Naive thymus-derived CD8-positive, alpha-beta T cell (primary cell): ENCODE measurements at places on chromosomes 13 and 19. TPM values are rescaled to one million over a fixed set of nuclear protein-coding genes. Genes with fewer than 3 reads are reported as not detected.

GRCh38 chr13:23766939-23767338 lies 122.3 kb downstream of the MIPEP start:
- DNase-seq = no peak

DNA sequence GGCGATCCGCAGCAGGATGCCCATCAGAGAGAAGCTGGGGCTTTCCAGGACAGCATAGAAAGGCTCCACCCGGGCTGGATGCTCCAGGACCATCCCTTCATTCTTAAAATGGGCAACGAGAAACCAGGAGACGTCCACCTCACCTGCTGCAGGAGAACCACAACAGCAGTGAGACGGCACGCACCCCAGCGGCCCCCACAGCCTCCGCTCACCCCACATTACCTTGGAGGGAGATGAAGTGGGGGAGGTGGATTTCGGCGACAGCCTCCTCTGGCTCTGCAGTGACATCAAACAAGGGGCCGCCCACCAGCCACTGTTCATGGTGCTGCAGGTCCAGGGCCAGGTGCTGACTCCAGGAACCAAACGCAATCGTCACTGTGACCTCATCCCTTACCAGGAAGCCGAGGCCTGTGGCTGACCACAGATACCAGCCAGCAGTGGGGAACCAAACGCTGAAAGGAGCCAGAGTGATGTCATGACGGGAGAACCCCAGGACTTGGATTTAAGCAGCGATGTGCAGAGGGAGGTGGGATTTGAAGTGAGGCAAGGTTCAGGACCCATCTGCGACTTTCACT lies 25.1 kb downstream of the CARD8 start:
- no peak for DNase-seq

GRCh38 chr13:92187378-92187989 lies 789.1 kb downstream of the GPC5 start:
- peak; percentile 47 for DNase-seq

DNA sequence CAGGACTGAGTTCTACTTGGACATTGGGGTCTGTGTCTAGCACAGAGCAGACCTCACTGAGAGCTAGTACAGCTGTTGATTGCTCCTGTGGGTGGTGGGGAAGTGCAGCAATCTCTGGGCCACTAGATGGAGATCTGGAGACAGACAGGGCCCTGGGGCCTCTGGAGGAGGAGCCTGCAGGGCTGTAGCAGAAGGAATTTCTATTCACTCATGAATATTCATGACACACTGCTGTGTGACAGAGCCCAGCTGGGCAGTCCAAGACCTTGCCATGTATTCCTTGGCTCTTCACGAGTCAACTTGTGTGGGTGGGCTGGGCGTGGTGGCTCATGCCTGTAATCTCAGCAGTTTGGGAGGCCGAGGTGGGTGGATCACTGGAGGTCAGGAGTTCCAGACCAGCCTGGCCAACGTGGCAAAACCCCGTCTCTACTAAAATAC lies 37.5 kb downstream of the SUGP2 start:
- no peak for DNase-seq

- DNase-seq = no peak
Measured at GRCh38 chr13:83048419-83048818, 833.9 kb downstream of the SLITRK1 start.

DNA sequence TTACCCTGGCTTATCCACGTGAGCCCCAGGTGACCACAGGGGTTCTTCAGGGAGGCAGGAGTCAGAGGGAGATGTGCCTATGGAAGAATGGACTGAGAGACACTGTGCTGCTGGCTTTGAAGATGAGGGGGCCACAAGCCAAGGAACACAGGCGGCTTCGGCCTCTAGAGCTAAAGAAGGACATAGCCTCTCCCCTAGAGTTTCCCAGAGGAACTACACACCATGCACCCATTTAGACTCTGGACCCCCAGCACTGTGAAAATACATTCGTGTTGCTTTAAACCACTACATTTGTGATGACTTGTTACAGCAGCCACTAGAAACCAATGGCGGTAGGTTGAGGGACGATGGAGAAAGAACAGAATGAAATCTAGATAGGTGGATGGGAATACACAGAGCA lies 13.7 kb upstream of the ATF5 start:
- no peak for DNase-seq

GRCh38 chr13:96958286-96958891 lies 35.9 kb downstream of the OXGR1 start:
- no peak for DNase-seq

DNA sequence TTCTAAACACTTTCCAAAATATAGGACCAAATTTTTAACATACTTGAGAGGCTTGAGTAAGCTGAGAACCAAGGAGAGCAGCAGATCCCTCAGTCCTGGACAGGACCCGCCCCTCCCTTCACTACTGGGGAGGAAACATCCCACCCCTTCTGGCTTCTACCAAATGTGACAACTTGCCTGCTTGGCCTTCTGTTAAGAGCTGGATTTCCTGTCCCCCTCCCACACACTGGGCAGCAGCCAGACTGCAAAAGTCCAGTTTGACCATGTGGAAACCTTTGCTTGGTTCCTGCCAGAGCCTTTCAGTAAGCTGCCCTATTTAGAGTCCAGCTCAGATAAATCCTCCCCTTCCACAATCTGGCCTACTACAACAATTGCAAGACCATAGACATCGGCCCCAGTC lies 84.3 kb downstream of the FGF14 start:
- DNase-seq = no peak

DNA sequence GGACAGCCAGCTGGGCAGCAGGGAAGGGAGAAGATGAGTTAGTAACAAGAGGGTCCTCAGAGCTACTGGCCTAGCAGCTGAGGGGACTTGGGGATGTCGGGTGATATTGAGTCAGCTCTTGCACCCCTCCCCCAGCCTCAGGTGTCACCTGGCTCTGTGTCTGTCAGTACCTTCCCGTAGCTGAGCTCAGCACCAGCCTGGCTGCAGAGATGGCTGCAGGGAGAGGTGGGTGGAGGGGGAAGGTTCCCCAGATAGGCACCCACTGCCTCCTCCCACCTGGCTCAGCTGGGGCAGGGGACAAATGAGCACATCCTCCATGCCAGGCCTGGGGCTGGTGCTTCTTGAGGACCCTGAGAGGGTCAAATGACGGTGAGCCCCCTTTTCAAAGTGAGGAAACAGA lies 6.8 kb upstream of the KPTN start:
- DNase-seq = no peak

- DNase-seq = no peak
Measured at GRCh38 chr13:50125304-50125553, 110.0 kb downstream of the KCNRG start.

- DNase-seq = no peak
Measured at GRCh38 chr19:13823256-13823655, 28.0 kb downstream of the ZSWIM4 start.

DNA sequence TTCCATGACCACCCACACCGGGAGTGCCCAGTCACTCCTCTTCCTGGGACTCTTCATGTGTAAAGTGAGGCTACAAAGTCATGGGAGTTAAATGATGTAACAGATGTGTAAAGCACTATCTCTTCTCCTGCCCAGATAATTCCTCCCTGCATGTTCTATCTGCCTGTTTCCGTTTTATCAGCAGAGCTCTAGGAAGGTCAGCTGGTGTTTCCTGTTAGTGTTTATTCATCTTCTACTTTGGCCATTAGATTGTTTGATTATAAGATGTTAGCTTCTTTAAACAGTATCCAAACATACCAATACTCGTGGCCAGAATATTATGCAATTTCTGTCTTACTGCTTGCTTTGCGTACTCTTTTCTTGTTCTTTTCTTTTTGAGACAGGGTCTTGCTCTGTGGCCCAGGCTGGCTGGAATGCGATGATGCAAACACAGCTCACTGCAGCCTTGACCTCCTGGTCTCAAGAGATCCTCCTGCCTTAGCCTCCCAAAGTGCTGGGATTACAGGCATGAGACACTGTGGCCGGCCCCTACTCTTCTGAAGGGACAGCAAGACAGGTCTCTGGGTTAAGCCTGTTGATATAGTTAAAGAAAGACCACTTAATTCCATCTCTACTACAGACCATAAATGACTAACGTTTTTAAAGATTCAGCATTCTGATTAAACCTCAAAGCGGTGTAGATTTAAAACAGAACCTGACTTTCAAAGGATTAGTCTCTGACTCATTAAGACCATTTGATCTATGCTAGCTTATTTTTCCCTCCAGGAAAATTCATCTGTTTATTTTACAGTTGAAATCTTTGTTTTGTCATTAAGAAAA lies 97.4 kb upstream of the AKAP11 start:
- DNase-seq = no peak

DNA sequence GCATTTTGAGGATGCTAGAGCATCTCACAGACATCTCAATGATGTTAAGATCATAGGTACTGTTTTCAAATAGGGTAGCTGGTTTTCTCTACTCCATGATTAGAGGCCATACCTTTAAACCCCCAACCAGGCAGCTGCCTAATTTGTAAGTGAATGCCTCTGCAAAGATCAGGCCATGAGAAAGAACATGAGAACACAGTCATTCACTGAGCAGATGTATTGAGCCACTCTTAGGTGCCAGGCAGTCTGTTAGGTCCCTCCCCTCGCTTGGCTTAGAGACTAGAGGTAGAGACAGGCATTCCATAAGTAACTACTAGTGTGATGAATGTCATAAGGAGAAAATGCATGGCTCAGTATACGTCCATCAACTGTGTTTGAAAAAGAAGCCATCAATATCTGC lies 410.0 kb downstream of the FGF9 start:
- no peak for DNase-seq

GRCh38 chr13:59229861-59230260 lies 933.9 kb downstream of the DIAPH3 start:
- DNase-seq = no peak

GRCh38 chr13:94988654-94989053 lies 276.3 kb upstream of the SOX21 start:
- no peak for DNase-seq

DNA sequence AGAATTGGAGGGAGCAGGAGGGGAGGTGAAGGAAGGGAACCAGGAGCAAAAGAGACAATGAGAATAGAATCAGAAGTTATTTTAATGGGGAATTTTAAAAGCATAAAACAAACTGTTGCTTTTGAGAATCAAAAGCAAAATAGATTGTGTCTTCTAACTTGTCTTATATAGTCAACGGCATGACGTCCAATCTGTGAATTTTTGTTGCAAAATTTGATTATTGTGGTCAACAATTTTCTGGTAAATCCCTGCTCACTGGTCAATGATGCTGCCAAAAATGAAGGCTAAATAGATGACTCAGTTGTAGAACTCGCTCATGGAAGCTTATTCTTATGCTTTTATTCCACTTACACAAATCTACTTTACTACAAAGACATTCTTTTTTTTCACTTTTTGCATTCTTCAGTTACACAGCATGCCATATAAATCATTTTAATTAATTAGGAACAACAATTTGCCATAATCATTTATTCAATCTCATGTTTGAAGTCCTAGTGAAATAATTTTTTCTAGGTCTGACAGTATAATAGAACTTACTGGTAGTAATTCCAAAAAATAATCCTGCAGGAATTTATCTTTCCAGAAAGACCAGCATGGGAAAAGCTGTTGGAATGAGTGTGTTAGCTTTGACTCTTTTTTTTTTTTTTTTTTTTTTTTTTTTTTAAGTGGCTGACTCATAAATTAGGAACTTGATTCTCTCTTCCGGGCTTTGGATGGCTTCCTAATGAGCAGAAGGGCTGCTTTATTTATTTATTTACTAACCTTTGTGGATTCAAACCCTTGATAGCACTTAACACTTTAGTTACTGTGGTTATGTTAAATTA lies 256.9 kb downstream of the SPRY2 start:
- no peak for DNase-seq

DNA sequence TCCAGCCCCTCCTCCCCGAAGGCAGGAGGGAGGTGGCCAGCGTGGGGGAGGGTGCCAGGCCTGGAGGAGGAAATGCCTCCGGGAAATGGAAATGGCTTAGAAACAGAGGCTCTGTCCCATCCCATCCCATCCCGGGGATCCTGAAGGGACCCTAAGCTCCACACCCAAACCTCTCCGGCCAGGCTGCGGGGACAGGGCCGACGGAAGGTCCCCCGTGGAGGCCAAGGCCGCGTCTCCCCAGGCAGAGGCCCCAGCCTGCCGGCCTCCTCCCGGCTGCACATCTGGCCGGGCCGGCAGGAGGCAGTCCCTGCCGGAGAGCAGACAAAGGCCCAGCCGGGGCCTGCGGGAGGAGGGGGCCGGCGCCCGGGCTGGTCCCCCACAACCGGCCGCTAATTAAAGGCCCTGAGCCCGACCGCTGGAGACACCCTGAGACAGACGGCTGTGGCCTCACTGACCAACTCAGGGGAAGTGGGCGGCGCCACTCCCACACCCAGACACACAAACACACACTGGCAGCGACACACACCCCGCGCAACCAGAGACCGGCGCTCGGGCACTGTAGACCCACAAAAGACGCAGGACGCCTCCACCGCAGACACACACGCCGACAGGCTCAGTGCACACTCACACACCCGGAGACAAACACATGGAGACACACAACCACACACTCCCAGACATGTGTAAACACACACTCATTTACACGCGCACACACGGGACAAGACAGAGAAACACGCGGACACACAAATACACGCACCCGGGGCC lies 1.1 kb downstream of the ADAMTS10 start:
- no peak for DNase-seq

DNA sequence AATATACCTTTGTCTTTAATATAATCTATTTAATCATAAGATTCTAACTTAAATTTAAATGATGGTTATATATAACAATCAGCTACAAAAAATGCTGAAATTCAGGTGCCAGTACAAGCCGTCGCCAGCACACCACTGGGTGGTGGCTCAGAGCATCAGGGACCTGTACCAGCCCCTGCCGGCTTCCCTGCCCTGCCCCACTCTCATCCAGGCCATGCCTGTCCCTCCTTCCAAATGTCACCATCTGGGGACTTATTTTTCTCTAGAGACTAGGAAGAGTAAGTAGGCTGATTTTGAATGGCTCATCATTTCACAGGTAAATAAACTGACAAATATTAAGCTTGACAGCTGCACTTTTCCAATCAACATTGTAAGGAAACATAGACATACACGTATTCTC lies 1.6 kb downstream of the METTL21C start:
- no peak for DNase-seq

DNA sequence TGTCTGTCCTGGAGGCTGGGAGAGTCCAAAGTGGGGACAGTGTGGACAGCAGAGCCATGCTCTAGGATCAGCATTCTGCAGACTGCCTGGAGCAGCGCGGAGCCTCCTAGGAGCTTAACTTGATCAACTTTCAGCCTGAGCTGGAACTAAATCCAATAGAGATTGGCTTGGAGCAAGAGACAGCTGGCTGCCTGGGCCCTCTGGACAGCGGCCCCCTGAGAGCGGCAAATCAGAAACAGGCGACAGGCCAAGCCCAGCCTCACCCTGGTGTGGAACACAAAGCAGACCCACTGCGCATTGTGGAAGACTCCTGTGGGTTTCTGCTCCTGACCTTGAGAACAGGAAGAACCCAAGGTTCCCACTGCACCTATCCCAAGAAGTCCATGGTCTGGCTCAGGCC lies 462.2 kb downstream of the TSHZ3 start:
- no peak for DNase-seq

The CEACAM20 gene
- not detected for total RNA-seq

The KL gene
- 0.25 TPM for total RNA-seq

The RASIP1 gene
- 0.25 TPM for total RNA-seq

The TMEM91 gene
- total RNA-seq = 9.9 TPM

The ATXN8OS gene
- total RNA-seq = not detected

The CATSPERD gene
- total RNA-seq = not detected

The NOP53 gene
- 882 TPM for total RNA-seq

The C1QTNF9B gene
- total RNA-seq = not detected

The SLC6A16 gene
- total RNA-seq = 6.0 TPM
